ENCODE measurements at places on chromosomes 13 and 19.

DNA sequence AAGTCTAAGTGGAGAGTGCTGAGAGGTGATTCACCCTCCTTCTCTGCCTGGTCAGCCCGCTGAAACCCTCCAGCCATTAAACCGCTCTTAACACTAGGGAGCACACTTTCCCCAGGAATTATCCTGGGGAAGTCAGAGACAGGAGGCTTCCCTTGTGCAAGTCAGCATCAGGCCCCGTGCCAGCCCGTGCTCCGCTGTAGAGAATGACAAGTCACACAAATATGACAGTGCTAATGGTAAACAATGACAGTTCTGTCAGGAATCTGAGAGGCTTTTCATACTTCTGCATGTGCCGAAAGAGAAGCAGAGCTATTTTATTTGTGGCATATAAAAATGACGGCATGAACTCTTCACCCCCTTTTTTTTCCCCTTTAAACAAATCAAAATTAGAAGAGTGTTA, 816.9 kb upstream of the SLC10A2 start:
- DNase-seq: peak; percentile 60

- no peak for DNase-seq
Measured at GRCh38 chr13:110303644-110304043, 3.3 kb downstream of the COL4A1 start.

DNA sequence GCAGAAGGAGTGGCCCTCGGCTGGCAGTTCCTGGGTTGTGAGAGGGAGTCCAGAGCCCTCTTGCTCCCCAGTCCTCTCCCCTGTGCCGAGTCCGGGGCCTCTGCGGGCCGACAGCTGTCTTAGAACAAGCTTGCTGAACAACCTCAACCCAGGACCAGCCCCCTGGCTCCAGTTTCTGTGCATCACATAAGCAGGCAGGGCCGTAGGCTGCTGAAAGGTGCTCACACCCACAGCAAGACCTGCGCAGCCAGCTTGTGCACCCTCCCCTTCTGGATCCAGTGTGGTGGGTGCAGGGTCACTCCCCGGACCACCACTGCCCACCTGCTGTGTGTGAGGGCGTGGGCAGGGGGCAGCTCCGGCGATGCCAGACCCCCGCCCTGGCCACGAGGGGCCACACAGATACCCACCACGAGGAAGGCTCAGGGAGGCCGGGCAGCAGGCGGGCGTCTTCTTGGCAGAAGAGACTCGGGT, 25.2 kb upstream of the F7 start:
- no peak for DNase-seq

DNA sequence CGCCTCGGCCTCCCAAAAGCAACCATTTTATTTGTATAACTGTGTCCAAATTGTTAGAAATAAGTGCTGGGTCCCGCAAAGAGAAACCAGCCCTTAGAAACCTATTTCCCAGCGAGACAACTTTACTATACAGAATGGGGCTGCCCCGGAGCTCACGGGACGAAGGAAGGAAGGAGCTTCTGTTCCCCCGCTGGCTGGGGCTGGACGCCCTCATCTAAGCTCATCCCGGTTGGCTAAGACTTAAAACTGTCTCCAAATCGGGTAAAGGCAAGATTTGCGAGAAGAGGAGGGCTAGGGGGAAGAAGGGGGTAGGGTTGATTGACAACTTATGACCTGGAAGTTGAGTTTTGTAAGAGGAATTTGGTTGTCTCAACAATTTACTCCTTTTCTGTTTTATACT, 12.3 kb upstream of the BSG start:
- DNase-seq: no peak

DNA sequence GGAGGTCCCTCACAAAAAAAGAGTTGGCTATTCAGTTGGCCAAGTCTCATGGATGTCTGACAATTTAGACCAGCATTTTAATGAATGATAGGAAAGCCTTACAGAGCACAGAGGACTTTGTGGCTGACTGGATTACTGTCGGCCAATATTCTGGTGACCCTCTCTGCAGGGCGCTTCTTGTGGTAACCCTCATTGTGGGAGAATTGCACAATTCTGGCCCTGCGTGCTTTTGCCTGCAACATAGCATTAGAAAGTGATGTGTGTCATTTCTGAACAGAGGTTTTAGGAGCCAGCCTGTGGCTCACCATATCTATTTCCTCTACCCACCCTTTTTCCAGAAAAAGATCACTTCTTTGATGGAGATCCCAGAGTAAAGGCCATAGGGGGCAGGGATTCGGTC, 71.4 kb downstream of the EFNB2 start:
- DNase-seq: no peak

DNA sequence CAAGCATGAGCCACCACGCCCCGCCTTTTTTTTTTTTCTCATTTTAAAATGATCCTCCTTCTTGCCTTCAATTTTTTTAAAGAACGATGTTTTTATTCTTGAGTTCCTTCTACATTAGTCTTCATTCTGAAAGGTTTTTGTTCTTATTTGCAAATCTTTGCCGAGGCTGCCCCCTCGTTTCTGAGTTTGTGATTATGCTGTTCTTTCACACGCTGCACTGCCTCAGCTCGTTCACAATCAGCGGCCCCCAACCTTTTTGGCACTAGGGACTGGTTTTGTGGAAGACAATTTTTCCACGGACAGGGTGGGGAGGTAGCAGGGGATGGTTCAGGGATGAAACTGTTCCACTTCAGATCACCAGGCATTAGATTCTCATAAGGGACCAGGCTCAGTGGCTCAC, 26.6 kb downstream of the ZNF787 start:
- DNase-seq: no peak

DNA sequence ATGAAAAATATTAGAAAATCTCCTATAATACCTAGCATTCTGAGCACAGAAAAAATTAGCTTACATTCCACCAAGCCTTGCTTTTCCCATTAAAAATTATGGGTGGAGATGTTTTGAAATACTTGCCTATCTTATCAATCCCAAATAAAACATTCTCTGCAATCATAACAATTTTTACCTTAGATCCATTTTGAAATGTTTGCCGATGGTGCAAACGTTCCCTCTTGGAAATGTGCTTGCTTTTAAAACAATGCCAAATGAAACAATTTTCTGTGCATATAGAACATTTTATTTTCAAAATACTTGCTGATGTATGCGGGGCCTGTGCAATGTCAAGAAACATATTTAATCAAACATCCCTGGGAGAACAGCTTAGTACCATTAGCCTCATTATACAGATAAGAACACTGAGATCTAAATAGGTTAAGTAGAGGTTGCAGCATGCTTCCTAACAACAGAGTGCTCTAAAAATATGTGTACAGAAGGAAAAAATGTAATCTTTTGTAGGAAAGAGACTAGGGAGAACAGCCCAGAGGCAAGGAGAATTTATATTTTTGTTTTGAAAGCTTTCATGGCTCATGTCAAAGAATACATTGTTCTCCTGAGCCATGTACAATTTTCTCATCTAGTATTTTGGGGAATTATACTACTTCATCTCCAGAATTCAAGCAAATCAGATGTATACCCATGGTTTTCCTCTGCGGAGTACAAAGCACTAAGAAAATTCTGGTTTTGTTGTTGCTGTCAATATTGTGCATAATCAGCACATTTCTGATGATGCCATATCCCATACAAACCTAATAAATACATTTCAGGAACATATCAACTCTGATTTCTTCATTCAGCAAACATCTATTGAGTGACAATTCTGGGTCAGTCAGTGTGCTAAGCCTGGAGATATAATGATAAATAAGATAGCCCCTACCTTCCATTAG, 25.9 kb upstream of the FNDC3A start:
- no peak for DNase-seq

DNA sequence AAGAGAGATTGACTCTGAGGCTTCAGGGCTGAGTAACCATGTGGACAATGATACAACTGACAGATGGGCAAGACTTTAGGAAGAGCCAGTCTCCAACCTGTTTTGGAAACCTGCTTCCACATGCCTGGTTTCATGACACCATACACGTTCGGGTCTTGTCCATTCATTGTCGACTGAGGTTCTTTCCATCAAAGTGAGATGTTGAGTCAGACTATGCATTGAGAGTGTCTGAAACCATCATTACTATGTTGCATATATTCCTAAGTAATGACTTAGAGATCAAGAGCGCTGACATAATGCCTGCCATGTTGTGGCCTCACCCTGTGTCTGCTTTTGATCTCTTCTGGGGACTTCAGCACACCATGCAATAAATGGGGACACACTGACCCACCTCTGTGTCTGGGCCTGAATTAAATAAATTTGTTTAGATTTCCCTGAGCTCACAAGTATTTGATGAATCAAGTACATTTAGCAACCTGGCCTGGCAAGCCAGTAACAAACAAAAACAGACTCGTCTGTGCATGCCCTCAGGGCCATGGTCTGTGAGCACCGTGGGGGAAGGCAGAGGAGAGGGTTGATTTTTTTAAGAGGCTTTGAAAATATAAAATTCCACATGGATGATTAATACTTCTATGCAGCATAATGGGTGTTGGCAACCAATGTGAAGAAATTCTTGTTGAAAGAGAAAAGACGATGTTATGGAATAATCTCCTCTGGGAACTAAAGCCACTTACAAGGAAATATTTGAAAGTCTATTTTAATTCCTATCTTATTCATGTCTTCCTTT, 49.9 kb upstream of the UBAC2 start:
- DNase-seq: no peak

GRCh38 chr19:58218899-58219298, 9.8 kb upstream of the ZNF544 start:
- DNase-seq: peak; percentile 48

GRCh38 chr13:22137361-22138050, 466.6 kb downstream of the FGF9 start:
- no peak for DNase-seq

GRCh38 chr19:33398361-33399060, 25.0 kb downstream of the CEBPG start:
- no peak for DNase-seq

GRCh38 chr13:93254775-93255174, 28.2 kb downstream of the GPC6 start:
- DNase-seq: no peak

GRCh38 chr19:19782783-19783182, 38.8 kb downstream of the ZNF506 start:
- DNase-seq: no peak

- DNase-seq: no peak
Measured at GRCh38 chr13:47708386-47708785, 292.7 kb downstream of the SUCLA2 start.

DNA sequence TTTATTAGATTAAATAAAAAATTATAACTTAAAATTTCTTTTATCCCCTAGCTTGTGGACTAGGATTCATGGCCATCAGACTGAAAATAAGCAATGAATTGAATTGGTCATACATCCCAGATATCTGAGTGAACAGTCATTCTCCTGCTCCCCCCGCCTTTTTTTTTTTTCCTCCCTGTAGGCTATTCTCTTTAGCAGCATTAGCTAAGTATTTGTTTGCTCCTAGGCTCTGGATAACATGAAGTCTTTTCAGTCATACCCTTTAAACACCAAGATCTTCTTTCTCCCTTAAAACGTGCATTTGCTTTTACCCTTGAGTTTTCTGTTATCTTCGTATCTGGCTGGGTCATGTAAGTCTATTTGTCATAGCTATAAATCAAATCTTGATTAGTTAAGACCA, 866.7 kb upstream of the SPRY2 start:
- no peak for DNase-seq
